ENCODE measurements at places on chromosomes 5 and 9.

DNA sequence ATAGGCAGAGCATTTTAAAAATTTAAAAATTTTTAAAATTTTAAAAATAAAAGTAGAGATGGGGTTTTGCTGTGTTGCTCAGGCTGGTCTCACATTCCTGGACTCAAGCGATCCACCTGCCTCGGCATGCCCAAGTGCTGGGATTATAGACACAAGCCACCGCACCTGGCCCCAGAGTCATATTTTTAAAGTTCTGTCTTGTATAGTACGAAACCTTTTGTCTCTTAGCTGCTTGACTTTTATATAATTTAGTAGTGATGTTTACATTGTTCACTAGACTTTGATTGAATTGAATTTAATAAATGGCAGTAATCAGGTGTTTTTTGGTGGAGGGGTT lies 31.0 kb downstream of the LRRTM2 start:
- no peak for DNase-seq

- DNase-seq: no peak
These were observed 374.1 kb upstream of the ACO1 start for GRCh38 chr9:32010322-32010721.

DNA sequence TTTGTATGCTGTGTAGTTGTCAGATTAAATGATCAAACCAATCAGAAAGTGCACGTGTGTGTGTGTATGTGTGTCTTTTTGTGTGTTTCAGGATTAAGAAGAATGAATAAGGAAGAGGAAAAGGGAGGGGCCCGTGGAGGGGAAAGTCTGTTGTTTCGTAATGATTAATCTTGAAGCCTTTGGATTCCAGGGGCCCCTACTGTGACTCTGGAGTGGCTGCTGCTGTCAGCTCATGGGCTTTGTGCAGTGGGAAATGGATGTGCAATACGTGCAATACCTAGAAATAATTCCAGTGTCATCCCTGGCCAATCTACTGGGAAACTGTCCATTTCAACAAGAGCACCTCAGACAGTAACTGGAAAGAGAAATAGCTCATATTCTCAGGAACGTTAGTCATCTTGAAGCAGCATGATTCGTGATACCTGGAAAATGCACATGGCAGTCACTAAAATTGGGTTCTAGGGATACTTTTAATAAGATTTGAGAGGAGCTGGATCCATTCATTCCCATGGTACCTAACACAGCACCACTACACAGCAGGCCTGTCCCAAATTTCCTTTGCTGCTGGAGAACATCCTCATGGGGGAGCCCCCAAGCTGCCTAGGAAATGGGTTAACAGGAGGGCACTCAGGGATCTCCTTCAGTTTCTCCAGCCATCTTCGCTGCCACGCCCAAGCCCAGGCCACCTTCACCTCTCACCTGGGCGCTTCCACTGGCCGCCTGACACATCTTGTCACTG lies 186.3 kb downstream of the NR3C1 start:
- no peak for DNase-seq

GRCh38 chr9:6600426-6600825 lies 45.1 kb downstream of the GLDC start:
- no peak for DNase-seq

DNA sequence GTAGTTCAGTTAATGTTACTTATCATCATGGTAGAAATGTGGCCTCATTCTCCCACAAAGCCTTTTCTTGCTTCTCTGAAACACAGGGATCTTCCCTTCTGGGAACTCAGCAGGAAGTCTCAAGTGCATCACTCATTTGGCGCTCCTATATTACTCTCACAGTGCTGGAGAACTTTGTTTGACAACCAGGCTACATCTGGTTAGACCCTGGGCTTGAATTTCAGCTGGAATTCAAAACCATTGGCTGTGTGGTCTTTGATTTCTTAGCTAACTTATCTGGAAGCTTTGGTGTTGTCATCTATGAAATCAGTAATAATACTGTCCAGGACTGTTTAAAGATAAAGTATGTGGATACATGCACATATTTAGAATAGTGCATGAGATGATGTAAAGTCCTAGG lies 1777.1 kb downstream of the MAT2B start:
- no peak for DNase-seq

GRCh38 chr9:88872192-88872946 lies 118.9 kb upstream of the S1PR3 start:
- no peak for DNase-seq

DNA sequence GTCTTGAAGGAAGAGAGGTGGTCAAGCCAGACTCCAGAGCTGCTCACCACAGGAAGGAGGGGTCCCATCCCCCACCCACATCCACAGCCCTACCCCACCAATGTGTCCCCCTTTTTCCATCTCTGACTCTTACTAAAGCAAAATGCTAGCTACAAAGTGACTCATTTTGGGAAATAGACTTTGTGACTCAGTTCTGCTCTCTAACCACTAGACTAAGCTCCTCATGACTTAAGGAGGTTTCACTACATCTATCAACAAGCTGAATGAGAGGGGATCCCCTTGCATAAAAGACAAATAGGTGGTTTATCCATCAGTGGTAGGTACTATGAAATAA lies 35.1 kb upstream of the ADRB2 start:
- no peak for DNase-seq

GRCh38 chr5:672329-673160 lies 20.6 kb downstream of the TPPP start:
- DNase-seq: peak; percentile 70
